ENCODE measurements at places on chromosomes 5 and 9.

- DNase-seq, result peak; percentile 56
Observed at GRCh38 chr5:139669662-139670368, 21.7 kb downstream of the CXXC5 start.

DNA sequence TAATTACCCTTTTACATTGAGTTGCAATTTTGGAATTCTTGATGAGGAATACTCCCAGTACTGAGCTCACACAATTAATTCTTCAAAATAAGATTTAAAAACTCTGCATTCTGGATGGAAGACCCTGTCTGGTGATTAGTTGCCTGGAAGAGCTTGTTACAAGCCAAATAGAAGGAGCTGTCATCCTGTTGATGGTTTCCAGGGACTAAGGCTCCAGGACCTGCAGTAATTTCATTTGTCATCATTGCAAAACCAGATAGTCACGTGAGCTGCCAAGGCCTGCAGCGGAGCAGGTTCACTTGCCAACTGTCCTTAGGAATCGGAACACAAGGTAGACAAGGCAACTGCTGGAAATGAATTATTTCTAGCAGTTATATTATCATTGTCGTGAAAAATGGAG, 597.7 kb downstream of the CCDC171 start:
- no peak for DNase-seq

DNA sequence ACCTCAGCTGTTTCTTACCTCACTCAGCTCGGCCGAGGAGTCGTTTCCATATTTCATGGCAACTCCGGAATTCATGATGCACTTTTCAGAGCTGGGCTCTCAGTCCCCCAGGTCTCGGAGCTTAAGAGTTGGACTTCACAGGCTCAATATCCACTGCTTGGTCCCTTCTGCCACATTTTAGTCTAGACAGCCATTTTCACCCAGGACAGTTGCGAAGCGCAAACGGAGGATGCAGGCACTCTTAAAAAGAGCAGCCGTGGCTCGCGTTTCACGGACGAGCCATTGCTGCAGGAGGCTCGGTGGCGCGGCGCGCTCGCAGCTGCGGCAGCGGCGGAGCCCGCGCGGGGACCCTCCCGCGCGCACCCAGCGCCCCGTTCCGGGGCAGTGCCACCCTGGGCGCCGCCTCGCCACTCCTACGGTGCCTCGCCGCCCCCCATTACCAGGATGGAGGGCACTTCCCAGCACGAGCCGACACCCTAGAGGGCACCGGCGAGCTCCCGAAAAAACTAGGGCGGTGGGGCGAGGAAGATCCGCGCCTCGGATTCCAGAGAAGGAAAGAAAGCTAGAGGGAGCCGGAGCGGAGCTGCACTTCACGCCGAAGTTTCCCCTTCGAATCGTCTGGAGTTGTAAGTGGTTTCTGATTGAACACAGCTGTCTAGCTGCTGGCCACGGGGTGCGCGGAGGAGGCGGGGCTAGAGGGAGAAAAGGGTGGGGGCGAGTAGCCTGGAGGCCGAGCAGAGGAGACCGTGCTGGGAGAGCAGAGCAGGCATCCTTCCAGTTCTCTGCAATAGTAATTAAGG, 140.3 kb downstream of the TSSK1B start:
- peak; percentile 82 for DNase-seq

- no peak for DNase-seq
Observed at GRCh38 chr5:40882291-40882690, 27.0 kb upstream of the C7 start.

DNA sequence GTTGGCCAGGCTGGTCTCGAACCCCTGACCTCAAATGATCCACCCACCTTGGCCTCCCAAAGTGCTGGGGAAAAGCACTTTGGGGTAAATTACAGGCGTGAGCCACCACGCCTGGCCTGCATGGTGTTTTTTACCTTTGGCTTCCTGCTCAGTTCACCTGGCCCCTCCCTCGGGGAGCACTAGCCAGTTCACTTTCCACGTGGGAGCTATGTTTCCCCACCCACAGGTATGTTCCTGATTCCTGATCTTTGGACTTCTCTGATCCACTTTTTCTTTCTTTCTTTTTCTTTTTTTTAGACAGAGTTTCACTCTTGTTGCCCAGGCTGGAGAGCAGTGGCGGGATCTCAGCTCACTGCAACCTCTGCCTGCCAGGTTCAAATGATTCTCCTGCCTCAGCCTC, 15.8 kb downstream of the DAB2IP start:
- no peak for DNase-seq

DNA sequence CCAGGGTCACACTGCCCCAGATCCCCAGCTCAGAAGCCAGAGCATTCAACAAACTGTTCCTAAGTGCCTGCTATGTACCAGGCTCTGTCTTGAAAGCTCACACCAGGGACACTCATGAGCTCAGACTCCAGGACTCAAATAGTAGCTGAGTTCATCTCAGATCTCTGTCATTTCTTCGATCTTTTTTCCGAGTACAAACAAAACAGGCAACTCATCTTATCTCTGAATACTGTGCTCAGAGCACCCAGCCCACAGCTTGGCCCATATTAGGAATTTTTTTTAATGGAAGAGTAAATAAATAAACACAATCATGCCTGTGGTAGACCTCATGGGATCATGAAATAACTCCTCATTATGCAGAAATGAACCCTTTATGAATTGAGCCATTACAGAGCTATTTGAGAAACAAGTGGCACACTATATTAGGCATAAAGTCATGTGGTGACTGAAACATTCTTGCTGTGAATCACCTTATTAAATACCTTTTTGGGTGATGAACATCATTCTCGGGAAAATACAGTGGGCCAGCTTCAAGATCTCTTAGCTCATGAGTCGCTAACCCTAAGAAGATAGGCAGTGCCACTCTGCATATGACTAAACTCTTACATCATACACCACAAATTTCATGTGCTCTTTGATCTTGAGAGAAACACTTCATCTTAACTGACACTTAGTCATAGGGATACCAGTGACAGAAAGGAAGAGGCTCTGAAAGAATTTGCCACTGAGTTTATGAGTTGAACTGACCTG, 9.9 kb downstream of the SH3RF2 start:
- DNase-seq, result no peak

DNA sequence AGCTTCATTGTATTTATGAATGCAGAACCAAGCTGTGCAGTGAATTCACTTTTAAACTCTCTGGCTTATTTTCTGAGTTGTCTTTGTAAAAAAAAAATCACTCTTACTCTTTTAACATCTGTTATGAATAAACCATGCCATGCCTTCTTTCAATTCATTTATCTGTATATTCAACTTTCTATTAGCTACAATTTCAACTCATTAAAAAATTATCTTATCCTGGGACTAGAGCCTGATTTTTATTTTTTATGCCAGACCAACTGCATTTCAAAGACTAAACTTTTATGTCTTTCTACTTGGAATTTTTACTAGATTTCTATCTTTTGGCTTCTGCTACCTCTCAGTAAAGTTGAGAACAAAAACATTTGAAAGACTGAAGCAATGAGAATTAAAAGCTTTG, 342.7 kb downstream of the DEPDC1B start:
- DNase-seq, result no peak

- no peak for DNase-seq
Observed at GRCh38 chr9:81244631-81245030, 444.7 kb downstream of the TLE1 start.
